ENCODE measurements at places on chromosomes 11 and 22.

- DNase-seq = peak; percentile 61
Measured at GRCh38 chr11:64298966-64299846, 952 bp upstream of the CATSPERZ start.

DNA sequence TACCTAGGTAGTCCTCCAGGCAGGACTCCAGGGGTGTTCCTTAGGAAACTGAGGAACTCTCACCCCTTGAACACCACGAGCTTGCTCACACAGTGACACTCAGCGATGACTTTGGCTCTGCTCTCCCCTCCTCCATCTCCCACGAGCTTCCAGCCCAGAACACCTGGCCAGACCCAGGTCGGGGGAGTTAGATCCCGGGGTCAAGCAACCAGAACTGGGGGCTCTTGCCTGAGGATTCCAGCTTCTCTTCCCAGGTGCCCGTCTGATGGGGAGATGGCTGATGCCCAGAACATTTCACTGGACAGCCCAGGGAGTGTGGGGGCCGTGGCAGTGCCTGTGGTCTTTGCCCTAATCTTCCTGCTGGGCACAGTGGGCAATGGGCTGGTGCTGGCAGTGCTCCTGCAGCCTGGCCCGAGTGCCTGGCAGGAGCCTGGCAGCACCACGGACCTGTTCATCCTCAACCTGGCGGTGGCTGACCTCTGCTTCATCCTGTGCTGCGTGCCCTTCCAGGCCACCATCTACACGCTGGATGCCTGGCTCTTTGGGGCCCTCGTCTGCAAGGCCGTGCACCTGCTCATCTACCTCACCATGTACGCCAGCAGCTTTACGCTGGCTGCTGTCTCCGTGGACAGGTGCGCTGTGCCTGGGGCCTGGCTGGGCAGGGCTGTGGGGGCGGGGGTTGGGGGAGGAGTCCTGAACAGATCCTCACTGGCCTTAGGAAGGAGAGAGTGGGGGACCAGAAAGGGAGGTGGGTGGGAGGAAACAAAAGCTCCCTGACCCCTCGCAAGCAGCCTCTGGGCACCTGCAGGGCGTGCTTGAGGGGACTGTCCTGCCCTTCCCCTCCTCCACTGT is at the start of gene GALR3:
TSS of gene GALR3 (plus strand) at position 249 of the 852 bp plus-strand sequence. CDS start at position 274, 25 bp downstream.
- peak; percentile 26 for DNase-seq

DNA sequence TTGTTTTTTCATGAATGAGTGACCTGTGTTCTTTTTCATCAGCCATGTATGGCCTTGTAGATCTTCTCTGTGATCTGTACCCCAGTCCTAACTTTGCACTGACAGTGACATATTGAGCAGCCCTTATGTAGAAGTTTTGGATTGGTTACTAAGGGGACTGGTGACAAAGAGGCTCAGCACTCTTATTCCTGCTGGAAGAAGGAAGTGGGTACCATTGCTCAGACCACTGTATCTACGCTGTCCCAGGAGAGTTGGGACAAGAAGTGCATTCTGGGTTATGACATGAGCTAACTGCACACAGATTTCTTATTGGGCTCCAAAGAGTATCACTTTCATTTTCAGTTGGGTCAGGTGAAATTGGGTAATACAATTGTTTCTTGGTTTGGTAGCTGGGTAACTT is 107.8 kb upstream of the RASSF10 start:
- DNase-seq = no peak

- DNase-seq = no peak
Measured at GRCh38 chr11:30333405-30333804, 10.5 kb downstream of the ARL14EP start.

GRCh38 chr22:49838771-49839717 is 11.4 kb upstream of the BRD1 start:
- DNase-seq = no peak

DNA sequence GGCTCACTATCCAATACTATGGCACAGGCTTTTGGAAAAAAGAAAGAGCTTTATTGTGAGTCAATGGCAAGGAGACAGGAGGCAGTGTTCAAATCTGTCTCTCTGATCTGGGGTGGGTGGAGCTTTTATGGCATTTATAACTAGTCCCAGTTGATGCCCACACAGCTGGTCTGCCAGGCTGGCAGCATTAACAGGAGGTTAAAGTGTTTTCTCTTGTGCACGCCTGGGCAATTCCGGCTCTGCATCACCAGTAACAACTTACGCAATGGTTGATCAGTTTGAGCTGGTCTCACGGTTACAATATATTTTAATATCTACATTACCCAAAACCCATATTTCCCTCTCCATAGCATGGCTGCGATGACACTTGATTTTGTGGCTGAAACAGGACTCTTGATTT is 15.1 kb upstream of the SMIM38 start:
- DNase-seq = no peak

DNA sequence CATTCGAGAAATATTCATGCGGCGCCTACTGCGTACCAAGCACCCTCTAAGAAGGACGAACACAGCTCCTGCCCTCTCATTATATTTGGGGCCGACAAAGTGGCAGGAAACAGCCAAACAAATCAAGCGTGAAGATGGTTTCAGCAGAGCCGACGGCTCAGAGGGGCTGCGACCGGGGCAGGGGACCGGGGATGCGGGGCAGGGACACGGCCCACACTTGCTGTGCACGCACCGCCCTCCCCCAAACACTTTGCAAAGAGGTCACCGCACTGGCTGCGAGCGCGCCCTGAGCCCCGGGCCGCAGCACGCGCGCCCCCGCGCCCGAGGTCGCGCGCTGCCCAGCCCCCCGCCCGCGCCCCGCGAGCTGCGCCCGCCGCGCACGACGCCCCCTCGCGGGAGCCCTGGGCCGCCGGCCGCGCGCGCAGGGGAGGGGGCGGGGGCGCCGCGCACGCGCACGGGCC is 255 bp upstream of the SYNGR1 start:
- DNase-seq = no peak

- no peak for DNase-seq
Measured at GRCh38 chr22:27401321-27401720, 400.2 kb downstream of the MN1 start.

GRCh38 chr11:125071846-125072217 is 8.7 kb downstream of the SLC37A2 start:
- DNase-seq = peak; percentile 74

GRCh38 chr11:31927982-31928381 is 116.9 kb upstream of the PAX6 start:
- DNase-seq = no peak

DNA sequence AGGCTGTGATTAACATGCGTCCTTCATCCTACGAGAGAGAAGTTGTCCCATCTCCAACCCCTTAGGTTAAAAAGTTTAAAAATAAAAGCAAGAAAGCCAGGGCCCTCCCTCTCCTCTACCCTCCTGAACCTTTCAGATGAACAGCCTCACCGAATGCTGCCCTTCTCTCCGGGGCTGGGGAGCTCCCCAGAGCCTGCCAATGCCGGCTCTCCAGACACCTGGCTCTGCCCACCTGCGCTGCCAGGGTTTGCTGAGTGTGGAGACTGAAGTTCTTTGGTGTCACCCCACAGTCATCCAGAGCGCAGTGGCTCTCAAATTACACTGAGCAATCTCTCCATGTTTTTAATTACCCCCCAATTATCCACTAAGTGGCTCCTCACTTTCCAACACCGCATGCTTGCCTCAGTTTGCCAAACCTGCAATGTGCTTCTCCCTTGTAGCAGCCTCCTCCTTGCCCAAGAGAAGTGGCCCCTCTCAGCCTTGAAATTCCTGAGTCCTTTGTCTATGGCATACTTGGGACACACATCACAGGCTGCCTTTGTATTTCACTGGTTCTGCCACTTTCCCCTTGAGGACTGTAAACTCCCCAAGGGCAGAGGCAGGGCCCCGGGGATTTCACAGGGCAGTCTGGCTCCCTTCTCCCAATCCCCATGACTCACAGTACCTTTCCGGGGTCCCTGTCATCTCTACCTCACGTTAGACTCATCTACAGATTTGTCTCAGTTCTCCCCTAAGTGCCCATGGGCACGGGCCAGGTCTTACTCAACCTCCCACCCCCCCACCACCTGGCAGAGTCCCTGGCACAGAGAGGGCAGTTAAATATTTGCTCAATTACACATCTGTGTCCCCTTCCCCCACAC is 2.0 kb downstream of the MYH9 start:
- DNase-seq = peak; percentile 85

DNA sequence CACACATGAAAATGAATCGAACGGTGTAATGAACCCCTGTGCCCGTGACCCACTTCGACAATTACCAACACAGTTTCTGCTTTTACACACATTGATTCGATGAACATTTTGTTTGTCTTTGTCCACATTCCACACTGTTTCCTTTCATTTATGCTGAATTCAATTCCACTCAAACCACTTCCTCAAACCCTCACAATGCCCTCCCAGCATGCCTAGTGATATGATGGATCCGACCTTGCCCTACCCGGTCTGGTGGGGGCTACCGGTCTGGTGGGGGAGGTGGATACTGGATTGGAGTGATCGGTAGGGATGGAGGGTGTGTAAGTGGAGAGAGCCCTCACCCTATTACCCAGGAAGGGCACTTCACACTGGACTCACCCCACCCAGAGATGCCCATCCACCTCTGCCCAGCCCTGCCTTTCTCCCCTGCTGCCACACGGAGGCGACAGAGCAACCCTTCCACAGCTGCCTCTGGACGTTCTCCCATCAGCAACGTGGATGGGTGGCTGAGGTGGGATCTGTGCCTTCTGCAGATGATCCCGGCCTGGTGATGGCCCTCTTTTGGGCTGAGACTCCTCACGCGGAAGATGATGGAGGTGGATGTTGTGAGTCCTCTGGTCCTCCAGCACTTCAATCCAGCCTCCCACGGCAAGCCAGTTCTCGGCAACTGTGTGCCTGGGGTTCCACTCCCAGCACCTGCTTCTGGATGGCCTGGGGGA is 33.0 kb upstream of the P2RY2 start:
- DNase-seq = peak; percentile 78

DNA sequence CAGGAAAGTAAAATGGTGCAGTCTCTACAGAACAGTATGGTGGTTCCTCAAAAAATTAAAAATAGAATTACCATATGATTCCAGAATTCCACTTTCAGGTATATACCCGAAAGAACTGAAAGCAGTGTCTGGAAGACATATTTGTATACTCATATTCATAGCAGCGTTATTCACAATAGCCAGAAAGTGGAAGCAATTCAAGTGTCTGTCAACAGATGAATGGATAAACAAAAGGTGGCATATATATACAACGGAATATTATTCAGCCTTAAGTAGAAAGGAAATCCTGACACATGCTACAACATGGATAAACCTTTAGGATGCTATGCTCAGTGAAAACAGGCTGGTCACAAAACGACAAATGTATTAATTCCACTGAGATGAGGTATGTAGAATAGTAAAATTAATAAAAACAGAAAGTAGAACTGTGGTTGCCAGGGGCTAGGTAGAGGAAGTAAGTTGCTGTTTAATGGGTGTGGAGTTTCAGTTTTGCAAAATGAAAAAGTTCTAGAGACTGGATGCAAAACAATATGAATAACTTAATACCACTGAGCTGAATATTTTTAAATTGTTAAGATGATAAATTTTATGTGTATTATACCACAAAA is 14.5 kb downstream of the SAA1 start:
- no peak for DNase-seq

DNA sequence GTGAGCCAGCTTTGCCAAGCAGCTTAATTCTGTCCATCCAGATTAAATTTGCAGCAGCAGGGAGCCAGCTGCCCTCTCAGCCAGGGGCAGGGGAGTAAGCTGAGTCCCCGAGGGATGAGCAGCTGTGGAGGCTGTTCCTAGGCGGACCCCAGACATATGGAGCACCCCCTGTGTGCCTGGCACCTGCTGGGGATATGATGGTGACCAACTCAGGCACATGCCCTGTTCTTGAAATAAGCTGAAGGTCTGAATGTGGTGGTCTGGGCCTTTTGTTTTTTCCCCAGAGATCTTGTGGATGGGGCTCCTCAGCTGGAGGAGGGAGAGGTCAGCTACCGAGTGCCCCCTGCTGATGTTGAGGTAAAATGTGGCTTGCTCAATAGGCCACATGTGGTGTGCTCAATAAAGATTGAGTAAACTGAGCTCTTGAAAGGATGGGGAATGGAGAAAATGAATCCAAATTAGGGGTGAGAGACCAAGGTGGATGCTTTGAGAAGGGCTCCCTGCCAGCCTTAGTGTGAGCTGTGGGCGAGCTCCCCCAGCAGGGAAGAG is 103.3 kb upstream of the NNMT start:
- DNase-seq = no peak

DNA sequence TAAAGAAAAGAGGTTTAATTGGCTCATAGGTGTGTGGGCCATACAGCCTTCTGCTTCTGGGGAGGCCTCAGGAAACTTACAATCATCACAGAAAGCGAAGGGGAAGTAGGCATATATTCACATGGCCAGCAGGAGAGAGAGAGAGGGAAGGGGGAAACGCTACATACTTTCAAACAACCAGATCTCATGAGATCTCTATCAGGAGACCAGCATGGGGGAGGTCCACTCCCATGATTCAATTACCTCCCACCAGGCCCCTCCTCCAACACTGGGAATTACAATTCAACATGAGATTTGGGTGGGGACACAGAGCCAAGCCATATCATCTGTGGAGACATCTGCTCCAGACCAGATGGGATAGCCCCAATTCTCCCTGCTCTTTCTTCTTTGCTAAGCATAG is 866.0 kb downstream of the BRD1 start:
- no peak for DNase-seq

- no peak for DNase-seq
Measured at GRCh38 chr22:44394246-44395117, 81.7 kb upstream of the SHISAL1 start.

GRCh38 chr22:25582946-25583345 is 18.5 kb downstream of the GRK3 start:
- no peak for DNase-seq

- DNase-seq = no peak
Measured at GRCh38 chr11:75809111-75809510, 5.9 kb upstream of the UVRAG start.

DNA sequence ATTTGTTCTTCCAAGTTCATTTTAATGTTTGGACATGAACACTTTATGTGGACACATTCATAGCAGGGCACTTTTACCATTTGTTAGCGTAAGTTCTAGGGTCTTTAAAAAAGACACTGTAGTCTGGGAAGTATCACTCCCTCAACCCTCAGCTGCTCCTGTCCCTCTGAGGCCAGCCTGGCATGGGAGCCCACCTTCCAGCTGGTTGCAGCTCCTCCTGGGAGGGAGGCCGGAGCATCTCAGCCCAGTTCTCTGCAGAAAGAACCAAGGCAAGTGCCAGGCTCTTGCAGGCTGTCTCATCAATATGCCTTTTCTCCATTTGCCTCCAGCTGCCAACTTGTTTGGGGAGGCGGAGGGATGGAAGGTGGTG is 150.6 kb downstream of the OPCML start:
- DNase-seq = no peak

DNA sequence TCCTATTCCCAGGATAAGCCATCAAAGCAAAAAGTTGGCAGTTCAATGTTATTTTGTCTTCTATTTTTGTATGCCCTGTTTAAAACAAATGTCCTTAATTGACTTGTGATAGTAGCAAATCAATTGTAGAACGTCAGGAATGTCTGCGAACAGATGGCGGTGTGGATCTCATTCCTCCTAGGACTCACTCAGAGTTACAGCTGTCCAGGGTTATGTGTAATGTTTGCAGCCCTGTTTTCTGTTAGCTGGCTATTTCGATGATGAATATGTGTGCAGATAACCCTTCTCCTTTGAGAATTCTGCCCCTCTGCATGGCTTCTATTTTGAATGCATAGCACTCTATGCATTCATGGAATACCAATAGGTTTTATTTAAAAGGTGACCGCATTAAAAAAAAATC is 1248.0 kb upstream of the CNTN5 start:
- DNase-seq = no peak

All from RPMI8226 (cell line).